ENCODE measurements at places on chromosomes 7 and 10.
A peak's percentile ranks its signal among the peaks of the same experiment; 100 is the strongest.

GRCh38 chr7:64371116-64371515 lies 57.4 kb downstream of the ZNF736 start:
- no peak for DNase-seq

- DNase-seq = peak; percentile 28
Observed at GRCh38 chr7:87628780-87629569, 777 bp downstream of the RUNDC3B start.

GRCh38 chr10:28592953-28593352 lies 60.0 kb downstream of the WAC start:
- DNase-seq = peak; percentile 68

DNA sequence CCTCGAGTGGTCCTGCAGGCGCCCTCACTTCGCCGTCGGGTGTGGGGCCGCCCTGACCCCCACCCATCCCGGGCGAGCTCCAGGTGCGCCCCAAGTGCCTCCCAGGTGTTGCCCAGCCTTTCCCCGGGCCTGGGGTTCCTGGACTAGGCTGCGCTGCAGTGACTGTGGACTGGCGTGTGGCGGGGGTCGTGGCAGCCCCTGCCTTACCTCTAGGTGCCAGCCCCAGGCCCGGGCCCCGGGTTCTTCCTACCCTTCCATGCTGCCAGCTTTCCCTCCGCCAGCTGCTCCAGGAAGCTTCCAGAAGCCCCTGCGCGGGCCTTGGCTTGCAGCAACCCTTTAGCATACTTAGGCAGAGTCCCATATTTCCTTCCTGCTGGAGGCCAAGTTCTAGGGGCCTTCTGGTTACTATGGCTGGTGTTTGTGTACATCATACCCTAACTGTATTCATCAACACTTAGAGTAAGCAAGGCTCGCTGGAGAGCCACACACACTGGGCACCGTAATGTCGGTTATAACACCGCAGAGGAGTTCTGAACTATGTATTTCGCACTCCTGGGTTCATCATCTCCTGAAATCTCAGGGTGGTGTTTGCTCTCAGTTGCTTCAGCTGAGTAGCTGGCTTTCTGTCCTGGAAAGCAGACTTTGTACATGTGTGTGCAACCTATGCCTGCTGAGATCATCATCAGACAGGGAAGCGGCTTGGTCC lies 471 bp downstream of the MGMT start:
- no peak for DNase-seq

GRCh38 chr7:68258609-68259008 lies 1262.0 kb downstream of the TYW1 start:
- DNase-seq = no peak

- DNase-seq = peak; percentile 82
Observed at GRCh38 chr10:73908853-73909539, 1.9 kb upstream of the PLAU start.

- no peak for DNase-seq
Observed at GRCh38 chr10:98316661-98317060, 48.7 kb upstream of the LOXL4 start.

DNA sequence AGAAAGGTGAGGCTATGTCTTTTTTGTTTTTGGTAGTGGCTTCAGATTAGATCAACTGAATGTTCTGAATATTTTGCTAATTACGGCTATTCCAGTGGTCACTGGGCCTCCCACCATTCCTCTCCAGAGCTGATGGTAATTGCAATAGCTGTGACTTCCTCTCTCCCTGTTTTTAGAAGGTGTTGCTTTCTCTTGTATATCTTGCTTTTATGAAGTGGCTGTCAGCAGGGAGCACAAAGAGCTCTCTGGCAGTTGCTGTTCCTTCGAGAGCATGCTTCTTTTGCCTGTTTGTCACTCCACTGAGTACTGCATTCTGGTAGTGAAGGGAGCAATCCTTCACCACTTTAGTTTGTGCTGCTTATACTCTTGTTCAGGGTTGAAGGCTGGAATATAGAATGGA lies 133.3 kb downstream of the EXOC4 start:
- DNase-seq = peak; percentile 95

DNA sequence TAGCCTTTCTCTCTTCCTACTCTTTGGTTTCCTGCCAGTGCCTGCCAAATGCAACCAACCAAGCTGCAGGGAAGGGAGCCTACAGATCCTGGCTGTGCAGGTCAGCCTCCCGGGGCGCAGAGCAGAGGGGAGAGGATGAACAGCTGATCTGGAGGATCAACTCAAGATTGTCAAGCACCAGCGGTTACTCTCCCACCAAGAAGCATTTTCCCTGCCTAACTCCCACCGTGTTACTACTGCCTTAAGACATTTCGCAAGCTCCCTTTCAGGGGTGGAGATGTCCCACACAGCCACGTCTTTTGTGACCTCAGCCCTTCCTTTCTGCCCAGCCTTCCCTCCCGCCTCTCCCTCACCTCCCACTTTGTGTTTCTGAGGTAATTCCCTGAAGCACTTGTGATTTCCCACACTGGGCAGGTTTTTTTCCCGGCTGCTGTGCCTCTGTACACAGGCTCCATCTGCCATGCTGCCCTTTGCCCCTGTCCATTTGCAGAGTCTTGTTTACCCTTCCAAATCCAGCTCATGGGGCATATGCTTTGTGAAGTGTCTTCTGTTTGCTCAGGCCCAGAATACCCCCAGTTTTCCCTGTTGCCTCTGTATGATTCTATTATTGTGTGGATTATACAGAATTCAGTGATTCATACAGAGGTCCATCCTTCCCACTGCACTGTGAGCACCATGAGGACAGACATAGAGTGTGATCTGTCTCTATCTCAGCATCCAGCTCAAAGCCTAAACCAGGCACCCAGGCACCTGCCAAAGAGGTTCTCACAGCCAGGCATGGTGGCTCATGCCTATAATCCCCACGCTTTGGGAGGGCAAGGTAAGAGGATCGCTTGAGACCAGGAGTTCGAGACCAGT lies 40.9 kb upstream of the PAPSS2 start:
- DNase-seq = no peak

- DNase-seq = peak; percentile 74
Observed at GRCh38 chr7:25720427-25720826, 431.6 kb upstream of the NFE2L3 start.

DNA sequence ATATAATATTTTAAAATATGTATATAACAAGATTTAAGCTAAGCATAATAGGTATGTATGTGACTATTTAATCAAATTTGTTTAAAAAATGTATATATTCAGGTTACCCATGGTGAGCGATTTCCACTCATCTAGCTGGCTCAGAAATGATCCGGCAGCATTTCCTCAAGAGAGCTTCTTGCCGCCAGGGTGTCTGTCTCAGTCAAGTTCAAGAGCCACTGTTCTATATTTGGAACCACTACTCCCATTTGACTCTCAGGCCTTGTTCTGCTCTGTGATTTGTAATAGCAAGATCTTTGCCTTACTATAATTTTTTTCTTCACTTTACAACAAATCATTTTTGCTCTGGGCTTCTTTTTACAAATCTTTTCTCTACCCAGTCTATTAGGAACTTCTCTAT lies 48.7 kb upstream of the CNTNAP2 start:
- no peak for DNase-seq

- no peak for DNase-seq
Observed at GRCh38 chr7:123658023-123658422, 2.4 kb downstream of the LMOD2 start.

- DNase-seq = no peak
Observed at GRCh38 chr7:776992-777727, 50.1 kb upstream of the PRKAR1B start.

- DNase-seq = peak; percentile 51
Observed at GRCh38 chr7:49866910-49867309, 93.5 kb downstream of the VWC2 start.
